ENCODE measurements at places on chromosomes 2 and 18.
A peak's percentile ranks its signal among the peaks of the same experiment; 100 is the strongest.

DNA sequence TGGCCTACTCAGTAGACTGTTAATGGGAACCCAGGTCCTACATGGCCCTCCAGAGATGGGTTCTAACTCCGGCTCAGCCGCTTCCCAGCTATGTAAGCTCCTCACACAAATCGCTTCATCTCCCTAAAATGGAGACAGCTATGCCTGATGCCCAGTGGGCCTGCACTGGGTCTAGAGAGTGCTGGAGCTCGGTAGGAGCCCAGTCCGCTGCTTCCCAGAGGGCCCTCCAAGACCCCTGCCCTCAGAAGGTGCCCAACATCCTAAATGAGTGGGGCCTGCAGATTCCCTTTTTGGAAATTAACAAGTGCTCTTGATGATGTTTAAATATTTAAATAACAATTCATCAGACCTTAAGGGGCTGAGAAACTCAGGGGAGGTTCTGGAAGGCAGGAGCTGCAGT lies 47.1 kb downstream of the HS1BP3 start:
- no peak for DNase-seq

GRCh38 chr18:32243358-32243757 lies 53.5 kb downstream of the MEP1B start:
- DNase-seq = no peak

DNA sequence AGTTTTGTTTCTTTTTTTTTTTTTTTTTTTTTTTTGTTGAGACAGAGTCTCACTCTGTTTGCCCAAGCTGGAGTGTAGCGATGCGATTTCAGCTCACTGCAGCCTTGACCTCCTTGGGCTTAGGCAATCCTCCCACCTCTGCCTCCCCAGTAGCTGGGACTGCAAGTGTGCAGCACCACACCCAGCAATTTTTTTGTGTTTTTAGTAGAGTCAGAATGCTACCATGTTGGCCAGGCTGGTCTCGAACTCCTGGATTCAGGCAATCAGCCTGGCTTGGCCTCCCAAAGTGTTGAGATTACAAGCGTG lies 8.2 kb downstream of the ITGA6 start:
- DNase-seq = no peak

DNA sequence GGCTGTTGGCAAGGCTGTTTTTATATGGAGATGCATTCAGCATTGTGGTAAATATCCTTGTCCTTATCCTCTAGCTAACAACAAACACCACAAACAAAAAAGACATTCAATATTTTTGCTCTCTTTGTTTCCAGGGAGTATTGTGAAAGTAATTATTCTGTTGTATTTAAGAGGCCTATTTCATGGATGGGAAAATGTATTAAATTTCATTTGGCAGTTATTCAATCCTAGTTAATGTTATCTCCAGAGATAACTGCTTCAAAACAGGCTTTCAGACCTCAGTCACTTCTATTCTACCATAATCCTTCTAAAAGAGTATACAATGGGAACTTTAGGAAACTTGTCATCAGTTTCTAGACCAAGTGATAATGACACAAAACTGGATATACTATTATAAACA lies 280.5 kb upstream of the CCDC68 start:
- DNase-seq = no peak

DNA sequence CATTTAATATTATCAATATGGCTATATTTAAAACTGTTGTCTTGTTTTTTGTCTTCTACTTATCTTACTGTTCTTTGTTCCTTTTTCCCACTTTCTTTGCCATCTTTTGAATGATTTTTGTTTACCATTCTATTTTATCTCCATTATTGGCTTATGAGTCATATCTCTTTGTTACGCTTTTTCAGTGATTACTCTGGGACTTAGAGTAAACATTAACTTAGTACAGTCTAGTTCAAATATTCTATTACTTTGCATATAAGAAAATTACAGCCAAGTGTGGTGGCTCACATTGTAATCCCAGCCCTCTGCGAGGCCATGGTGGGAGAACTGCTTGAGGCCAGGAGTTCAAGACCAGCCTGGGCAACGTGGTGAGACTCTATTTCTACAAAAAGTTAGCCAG lies 26.1 kb downstream of the ADCY3 start:
- no peak for DNase-seq

- peak; percentile 33 for DNase-seq
Measured at GRCh38 chr2:181396256-181397123, 60.7 kb upstream of the ITGA4 start.

DNA sequence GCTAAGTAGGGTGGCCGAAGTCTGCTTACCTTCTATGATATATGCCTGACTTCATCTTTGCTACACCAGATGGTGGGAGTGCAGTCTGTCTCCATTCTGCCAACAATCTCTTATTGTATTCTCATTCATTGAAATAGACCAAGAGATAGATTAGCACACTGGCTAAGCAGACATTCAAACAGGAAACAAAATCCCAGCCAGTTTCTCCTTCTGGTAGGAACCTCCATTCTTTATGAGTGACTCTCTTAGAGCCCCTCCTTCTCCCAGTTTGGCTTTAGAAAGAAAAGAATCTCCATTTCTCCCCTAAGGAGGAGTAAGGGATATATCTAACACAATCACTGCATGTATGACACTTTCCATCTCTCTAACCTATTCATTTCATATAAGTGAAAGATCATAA lies 118.9 kb upstream of the COL5A2 start:
- DNase-seq = no peak

DNA sequence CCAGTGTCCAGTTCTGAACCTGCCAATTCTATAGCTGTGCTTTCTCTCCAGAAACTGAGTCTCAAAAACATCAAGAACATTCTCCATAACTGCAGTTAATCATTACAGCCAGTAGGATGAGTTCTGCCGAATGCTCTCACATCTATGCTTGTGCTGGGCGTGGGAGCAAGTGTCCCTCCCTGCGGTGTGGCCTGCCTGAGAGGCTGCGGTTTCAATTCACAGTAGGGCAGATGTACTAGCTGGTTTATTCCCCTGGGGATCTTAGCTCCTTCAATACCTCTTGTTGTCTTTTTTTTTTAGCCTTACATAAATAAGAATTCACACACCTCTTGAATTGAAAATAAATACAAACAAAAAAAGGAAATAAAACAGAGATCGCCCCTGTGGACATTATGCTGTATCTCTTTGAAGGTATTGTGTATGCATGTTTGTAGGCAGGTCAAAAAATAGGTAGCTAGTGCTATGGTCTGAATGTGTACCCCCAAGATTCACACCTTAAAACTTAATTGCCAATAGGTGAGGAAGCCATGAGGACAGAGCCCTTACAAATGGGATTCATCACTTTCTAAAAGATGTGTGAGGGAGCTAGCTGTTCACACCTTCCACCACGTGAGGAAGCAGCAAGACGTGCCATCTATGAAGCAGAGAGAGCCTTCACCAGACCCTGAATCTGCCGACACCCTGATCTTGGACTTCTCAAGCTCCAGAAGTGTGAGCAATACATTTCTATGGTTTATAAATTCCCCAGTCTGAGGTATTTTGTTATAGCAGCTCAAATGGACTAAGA lies 74.3 kb downstream of the BCL2L11 start:
- peak; percentile 91 for DNase-seq

DNA sequence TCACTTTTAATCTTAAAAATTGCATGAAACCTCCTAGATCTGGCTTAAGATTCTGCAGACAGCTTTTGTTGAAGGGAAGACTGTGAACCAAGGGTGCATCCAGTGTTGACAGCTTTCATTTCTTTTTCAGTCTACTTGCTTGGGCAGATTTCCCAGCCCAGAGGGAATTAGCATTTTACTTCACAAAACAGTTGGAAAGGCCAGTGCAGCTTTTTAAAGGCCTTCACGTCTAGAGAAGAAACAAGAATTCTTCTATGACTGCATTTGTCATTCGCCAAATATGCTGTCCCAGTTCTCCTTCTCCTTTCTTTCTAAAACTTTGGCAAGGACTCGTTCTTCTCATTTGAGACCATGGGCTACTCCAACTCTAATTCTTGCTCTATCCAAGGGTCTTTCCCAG lies 17.4 kb downstream of the NTSR2 start:
- DNase-seq = no peak

DNA sequence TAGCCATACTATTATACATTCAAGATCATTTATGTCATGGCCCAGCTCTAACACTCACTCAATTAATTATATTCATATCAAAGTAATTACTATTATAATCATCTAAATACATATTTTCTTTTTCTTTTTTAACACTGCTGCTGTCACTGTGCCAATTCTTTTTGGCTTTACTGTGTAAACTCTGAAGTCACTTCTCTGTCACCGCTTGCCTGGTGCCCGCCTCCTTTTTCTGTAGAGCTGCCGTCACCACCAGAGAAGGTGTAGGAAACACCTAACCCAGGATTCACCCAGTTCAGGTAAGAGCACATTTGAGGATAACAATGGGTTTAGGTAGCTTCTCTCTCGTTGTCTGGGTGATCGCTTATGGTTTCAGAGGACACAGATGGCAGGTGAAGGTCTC lies 93.3 kb downstream of the AOX1 start:
- DNase-seq = no peak

GRCh38 chr18:47458483-47458882 lies 207.0 kb upstream of the SKOR2 start:
- DNase-seq = no peak

- no peak for DNase-seq
Measured at GRCh38 chr2:215784371-215784783, 229.0 kb downstream of the MREG start.

GRCh38 chr2:224882291-224883171 lies 159.7 kb downstream of the DOCK10 start:
- peak; percentile 79 for DNase-seq

DNA sequence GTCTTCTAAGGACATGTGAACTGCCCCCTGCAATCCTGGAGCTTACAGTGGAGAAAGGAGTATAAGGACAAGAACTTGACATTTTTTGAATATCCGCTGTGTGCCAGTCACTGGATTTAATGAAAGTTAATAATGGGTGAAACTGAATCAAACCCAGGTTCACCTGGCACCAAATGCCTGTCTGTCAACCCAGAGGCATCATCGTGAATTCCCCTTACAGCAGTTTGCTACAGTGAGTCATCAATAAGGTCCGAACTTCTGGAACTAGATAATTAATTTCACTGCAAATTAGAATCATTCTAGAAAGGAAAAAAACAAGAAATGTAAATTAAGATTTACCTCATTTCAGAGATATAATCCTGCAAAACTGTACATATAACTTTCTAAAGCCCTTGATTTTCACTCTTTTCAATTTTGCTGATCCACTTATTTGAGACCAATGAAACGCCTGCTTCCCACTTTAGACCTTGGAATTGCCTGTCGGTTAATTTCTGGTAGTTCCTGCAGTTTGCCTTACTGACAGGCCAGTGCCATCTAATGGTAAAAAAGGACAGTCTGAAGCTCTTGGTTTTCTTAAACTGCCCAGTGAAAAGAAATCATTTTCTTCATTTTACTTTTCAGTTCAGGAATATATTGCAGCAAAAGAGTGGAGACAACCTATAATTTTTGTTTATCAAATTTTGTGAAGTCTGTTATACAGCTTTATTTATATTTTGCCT lies 8.2 kb downstream of the DSG2 start:
- no peak for DNase-seq

DNA sequence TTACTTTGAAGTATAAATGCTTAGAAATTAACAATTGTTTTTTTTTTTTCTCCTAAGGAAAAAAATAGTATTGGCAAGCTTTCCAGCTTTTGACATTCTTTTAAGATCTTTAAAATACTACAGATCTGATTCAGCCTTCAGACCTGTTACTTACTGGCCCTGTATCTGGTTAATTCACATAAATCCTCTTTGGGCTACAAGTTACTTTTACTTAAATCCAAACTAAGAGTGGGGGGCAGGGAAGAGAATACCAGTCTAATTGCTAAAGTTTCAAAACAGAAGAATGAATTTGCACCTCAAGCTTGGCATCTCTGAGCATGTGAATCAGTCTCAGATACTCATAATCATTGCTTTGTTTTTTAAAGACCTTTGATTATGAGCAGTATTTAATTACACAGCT lies 386.3 kb downstream of the PARD3B start:
- DNase-seq = no peak

DNA sequence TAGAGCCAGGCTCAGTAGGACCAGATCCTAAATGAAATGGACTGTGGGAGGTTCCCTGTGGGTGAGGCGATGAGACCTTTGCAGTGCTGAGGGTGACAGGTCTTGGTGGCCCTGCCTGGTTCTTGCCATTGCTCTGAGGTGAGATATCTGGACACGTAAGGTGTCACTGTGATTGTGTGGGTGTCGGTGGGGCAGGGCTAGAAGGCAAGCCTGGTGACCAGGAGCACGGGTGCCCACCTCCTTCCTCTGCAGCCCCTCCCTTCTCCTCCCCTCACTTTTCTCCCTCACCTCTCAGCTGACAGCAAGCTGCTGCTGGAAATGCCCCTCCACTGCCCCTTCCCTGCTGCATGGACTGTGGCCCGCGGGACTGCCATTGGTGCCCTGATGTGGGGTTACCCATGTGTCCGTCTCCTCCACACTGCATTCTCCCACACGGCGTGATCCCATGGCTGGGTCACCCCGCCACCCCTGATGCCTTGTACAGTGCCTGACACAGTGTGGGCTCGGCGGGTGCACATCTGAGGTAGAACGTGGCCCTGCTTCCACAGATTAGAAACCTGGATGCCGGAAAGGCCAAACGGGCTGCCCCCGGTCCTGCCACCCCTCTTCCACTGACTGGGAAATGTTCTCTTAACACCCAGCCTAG lies 55.6 kb upstream of the FOSL2 start:
- no peak for DNase-seq

DNA sequence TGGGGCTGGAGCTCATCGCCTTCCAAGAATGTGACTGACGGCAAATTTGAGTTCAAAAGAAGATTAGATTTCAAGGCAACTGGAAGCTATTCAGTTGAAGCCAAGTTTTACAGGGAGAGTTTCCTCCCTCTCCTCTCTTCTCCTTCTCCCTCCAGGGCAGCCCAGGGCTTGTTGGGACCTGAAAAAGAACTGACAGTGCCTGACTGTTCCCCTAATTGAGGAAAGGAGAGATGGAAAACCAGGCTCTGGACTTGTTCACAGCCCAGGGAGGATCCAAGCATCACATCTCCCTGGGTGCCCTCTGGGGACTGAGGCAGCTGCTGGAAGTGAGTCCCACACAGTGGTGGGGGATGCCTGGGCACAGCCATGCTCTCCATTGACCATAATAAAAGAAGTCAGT lies 88.1 kb downstream of the THNSL2 start:
- no peak for DNase-seq

DNA sequence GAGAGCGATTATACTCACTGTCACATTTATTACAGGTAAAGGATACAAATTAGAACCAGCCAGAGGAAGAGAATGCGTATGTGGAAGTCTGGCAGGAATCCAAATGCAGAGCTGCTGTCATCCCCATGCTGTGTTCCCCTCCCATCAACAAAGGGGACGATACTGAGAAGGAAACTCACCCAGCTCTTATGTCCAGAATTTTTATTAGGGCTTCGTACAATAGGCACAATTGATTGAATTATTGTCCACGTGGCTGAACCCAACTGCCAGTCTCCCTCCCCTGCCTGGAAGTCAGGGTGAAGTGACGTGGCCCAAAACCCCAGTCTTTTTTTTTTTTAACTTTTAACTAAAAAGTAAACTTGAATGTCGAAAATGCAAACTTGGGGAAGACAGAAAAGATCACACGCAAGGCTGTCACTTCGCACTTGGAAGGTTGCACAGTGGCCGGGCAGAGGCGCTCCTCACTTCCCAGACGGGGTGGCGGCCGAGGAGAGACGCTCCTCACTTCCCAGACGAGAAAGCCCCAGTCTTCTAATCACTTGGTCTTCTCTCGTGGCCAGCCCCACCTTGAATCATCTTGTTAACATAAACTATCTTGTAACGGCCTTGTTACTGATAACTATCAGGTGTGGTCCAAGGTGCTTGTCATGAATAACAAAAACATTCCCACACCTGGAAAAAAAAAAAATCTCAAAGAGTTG lies 40.0 kb upstream of the ITSN2 start:
- DNase-seq = no peak

- no peak for DNase-seq
Measured at GRCh38 chr18:35973650-35974049, 1.2 kb downstream of the RMP24 start.

All from NB4 (cell line).